ENCODE measurements at places on chromosomes 16 and 17.

GRCh38 chr16:4505356-4506147 is 29.4 kb downstream of the HMOX2 start:
- peak; percentile 39 for DNase-seq

DNA sequence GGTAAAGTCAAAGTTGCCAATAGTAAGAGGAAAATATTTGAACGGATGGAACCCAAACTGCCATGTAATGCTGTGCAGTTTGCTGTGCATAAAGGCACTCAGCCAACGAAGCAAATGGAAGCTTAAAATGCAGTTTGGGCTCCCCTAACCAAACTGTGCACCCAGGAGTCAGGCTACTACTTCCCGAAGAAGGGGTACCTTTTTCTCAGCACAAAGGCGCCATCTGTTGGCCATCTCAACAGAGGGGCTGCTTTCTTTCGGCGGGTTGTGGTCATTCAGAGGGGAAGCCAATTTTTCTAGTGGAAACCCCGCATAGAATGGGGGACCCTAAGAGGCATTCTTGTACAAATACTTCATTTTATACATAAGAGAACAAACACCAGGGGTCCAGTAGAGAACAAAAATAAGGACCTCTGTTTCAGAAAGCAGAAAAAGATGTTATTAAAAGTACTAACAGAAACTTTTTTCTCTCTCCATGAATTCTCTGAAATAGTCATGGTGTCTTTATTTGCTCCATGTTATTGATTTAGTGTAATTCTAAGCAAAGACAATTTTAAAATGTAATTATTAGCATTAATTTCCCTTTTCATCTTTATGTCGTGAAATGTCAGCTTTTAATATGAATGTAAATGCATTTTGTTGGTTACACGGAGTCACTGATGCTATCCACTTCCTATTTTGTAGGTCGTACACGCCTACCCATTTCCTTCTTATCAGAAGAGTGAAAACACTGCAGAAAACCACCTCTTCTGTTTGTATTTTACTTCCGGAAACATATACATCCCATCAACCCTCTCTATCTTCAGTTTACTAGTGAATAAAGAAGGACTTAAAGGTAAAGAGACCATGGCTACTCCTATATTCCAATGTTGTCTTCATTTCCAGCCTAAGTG is 453.3 kb downstream of the KCNJ2 start:
- DNase-seq, result peak; percentile 32

DNA sequence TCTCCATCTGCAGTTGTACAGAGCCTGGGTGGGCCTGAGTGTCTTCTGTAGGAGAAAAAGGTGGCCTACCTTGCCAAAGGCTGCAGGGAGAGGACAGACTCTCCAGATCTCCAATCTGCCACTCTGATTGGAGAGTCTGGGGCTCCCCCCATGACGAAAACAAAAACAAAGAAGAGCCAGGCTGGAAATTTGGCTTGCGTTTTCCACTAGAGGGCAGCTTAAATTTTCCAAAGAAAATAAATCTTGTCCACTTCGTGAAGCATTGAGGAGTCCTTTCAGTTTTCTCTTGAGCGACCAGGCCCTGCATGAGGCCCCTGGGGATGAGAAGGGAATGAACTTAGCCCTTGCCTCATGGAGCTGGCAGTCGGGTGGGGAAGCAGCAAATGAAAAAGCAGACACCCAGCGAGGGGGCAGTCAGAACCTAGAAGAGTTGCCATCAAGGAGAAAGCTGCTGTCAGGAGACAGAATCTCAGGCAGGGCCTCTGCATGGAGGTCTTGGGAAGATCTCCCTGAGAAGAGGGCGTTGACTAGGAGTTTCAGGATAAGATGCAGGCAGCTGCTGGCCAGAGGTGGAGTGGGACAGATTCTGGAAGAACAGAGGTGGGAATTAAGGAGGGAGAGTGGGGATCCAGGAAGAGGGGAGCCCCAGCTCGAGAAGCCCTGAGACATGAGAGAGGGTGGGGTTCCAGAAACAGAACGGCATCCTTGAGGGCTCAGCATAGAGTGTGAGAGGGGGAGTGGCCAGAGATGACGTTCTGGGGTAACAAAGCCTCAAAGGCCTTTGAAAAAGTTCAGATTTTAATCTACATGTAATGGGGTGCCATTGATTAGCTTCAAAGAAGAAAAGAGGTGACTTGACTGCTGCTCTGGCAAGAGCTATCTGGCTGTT is 8.4 kb upstream of the SHCBP1 start:
- peak; percentile 36 for DNase-seq

DNA sequence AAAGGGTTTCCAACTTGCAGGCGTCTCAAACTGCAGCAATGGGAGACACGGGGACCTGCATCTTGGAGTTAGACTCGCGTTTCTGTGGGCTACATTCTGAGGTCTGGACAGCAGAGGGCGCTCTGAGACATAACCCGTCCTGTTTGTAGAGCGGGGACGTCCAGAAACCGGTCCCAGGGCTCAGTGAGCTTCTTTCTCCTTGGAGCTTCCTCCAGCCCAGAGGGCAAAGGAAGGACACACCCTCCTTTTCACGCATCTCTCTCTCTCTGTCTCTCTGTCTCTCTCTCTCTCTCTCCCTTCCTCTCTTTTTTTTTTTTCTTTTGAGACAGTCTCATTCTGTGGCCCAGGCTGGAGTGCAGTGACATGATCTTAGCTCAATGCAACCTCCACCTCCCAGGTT is 19.8 kb downstream of the COX4I1 start:
- DNase-seq, result peak; percentile 98

DNA sequence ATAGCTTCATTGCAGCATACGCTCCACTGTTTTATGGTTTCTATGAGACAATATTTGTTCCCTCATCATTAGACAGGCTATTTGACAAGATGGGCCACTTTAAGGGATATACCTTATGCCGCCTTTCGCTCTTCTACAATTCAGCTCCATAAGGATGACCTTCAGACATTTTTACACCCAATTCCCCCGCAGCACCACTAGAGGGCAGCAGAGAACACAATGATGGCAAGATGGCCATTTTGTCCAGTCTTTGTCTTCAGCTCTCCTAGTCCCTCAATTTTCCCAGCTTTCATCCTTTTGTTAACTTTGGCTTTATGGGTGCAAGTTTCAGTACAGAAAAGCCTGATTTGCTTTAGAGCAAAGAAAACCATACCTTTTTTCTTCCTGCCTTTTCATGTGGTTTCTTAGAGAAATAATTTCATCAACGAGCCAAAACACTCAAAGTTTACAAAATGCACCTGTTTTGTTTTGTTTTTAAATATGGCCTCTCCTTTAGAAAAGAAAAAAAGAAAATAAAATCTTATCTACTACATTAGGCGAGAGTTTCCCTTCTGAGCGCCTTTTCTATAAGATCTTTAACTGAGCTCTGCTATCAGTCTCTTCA is 355.3 kb downstream of the TOX3 start:
- peak; percentile 75 for DNase-seq

Data from inflammatory macrophage treated with lipopolysaccharide for 1 hour (primary cell).